ENCODE measurements at places on chromosomes 1 and 21.

DNA sequence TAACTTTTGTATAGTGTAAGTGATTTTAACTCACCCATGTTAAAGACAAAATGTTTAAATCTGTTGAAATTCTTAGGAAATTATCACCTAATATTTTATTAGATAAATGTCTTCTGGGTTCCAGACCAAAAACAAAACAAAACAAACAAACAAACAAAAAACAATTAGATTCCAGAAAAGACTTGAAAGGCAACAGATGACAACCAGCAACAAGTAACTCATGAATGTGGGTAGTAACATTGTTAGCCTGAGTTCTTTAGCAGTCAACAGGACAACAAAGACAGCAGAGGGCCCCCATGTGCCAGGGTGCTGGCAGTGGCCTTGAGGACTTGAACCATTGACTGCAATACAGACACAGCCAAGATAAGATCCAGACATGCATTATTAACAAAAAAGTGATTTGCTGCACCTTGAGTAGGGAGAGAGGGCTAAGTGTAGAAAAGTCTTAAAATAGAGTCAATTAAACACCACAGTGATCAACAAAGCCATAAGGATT is 2.4 kb upstream of the CD247 start:
- DNase-seq: no peak

DNA sequence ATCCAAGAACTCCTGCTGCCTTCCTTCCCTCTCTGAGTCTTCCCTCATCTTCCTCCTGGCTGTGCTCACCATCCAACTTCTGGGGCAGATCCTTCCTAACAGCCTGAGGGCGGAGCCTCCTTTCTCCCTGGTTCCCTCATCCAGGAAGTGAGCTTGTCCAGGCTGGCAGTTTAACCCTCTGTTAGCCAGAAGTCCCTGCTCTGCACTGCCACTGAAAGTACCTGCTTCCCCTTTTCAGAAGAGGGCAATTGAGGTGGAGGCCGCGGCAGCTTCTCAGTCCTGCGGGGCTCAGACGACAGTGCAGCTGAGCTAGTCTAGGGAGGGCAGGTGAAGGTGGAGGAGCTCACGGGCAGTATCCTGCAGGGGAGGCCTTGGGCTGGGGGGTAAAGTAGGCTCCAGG is 149.1 kb downstream of the FCRL5 start:
- no peak for DNase-seq

DNA sequence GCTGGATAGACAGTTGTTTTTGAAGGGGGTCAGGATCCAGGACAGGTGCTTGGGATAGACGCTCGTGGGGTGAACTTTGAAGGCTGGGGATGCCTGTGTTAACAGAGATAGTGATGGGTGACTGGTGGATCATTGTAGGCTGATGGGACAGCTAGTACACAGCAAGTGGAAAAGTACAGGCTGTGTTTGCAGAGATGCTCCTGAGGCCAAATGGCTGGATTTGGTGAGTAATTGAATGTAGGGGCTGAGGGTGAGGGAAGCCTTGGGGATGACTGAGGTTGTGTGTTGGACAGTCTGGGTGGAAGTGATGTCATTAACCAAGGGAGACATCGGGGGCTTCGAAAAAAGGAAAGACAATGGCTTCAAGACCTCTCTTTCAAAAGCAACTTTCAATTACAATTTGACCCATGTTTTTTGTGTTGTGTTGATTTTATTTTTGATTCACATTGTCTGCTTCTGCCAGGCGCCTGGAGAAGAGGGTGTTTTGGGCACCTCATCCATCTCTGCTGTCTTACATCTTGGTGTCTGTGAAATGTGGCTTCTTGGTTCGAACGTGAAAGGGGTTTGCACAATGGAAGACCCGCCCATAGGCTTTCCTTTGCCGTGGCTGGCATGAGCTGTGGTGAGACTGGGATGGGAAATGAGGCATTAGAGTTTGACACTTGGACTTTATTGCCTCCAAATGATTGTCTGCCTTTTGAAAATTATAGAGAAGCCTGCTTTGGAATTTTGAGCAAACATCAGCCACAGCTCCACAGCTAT is 147.5 kb downstream of the FOXD2 start:
- no peak for DNase-seq

DNA sequence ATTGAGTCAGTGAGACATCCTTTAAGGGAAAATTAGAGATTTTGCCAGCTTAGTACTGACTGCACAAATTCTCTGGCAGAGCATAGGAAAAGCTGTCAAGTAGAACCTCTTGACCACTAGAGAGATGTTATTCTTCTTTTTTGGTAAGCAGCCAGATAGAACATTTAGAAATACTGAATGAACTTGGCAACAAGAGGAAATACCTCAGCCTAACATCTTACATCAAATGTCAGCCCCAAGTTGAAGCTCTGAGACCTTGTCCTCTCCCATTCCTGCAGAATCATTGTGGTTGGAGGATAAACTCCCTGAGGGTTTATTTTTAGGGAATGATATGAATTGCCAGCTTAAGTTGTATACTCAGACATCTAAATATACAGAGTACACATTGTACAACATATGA is 53.5 kb downstream of the MIGA1 start:
- no peak for DNase-seq

- peak; percentile 49 for DNase-seq
These were observed 19.8 kb upstream of the SARS1 start for GRCh38 chr1:109193653-109194590.

DNA sequence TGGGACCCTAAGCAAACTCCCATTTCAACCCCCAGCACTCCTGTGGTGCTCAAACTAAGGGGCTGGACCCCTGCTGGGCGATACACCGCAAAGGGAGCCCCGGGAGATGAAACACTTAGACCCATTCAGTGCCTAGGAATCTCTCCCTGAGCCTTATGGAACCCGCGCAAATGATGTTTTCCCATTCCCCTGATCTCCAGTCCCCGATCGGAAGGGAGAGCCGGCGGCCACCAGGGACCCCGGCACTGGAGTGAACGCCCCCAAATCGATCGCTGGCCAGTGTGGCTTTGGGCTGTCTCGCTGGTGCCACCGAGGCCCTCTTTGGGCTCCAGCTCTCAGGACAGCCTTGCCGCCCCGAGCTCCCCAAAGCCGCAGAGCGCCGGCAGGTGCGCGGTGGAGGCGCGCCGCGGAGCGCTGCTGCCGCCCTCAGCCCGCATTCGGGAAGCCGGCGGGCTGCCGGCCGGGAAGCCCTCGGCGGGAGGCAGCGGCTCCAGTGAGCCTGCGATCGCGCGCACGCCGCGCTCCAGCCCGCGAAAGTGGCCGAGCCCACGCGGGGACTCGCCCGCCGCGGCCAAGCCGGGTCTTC is 1.1 kb downstream of the PLXNA2 start:
- no peak for DNase-seq

- no peak for DNase-seq
These were observed 988.1 kb upstream of the B3GALT2 start for GRCh38 chr1:194174528-194174927.

GRCh38 chr1:5456090-5456811 is 536.0 kb downstream of the NPHP4 start:
- no peak for DNase-seq

DNA sequence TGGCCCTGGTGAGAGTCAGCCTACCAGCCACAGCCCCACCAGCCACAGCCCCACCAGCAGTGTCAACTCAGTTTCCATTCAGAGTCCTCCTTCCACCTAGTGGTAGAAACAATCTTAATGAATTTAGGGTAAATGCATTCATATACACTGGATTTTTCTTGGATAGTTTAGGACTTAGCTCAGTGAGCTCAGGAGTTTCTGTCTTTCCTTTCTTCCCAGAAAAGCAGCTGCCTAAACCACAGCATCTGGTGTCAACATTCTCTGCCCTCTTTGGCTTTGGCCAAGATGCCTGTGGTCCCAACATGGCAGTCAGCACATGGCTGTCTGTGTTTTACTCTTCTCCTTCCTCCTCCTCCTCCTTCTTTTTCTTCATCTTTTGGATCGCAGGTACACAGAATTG is 94.0 kb downstream of the CLIC6 start:
- DNase-seq: no peak

DNA sequence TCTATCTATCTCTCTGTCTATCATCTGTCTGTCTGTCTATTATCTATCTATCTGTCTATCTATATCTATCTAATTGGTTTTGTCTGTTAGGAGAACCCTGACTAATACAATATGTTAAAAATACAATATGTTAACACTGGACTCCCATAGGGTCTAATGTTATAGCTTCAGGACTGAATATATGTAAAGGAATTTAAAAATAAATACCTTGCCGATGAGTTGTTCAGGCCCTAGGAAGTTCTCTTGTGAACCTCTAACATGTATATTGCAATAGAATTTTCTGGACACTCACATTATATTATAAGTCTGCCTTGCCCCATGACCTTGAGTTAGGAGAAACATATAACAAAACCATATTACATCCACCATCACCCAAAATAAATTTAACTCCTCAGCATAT is 900.6 kb downstream of the NCAM2 start:
- no peak for DNase-seq

GRCh38 chr1:157948312-157949073 is 45.0 kb upstream of the KIRREL1 start:
- DNase-seq: no peak

DNA sequence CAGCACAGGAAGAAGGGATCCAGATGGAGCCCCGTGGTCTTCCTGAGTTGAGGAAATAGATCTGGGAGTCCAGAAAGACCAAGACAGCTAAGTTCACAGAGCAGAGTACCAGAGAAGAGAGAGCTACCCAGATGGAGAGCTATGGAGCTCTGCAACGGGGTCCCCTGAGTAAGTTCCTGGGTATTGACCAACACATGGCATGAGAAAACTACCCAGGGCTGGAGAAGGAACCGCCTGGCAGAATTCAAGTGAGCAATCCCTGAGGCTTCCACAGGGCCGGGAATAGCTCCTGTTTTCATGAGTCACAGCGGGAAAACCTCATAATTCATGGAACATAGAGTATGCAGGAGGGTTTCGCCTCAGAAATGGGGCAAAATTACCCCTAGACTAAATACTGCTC is 19.7 kb downstream of the STPG1 start:
- no peak for DNase-seq

GRCh38 chr1:241229216-241229615 is 127.8 kb downstream of the RGS7 start:
- DNase-seq: no peak

DNA sequence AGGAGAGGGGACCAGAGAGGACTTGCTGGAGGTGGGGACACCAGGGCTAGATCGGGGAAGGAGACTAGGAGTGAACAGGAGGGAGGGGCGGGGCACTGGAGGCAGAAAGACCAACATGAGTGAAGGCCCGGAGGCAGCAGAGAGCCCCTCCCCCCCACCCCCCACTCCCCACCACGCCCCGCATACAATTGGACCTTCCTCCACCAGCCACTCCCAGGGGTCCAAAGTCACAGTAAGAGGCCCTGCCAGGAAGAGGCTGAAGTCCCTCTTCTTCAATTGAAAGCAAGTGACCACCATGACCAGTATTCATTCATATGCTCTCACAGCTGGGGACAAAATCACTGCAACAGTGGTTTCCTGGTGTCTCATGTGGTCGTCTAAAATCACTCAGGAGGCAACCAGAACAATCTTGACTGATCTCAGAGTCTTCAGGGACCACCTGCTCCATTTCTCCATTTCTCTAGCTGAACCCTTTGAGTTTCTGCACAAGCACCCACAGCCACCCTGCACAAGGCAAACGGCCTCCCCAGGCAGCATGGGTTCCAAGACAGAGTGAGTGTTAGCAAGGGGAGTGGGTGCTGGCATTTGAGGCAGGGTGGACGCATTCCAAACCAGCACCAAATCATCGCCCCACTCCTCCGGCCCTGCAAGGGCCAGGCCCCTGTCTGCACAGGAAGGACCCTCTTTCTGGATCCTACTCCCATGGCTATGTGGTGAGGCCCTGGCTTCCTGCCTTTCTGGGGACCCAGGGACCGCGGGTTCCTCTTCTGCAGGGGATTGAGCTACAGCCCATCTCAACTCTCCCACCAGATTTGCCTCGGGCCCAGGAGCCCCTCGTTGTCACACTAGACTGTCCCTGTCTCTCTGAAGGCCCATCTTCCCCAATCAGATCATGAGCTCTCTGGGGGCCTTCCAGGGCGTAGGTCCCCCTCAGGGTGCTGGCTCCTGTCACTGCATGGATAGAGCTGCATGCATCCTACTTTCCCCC is 17.0 kb downstream of the LAPTM5 start:
- DNase-seq: no peak

- DNase-seq: no peak
These were observed 161.3 kb downstream of the TSEN15 start for GRCh38 chr1:184212649-184213314.

DNA sequence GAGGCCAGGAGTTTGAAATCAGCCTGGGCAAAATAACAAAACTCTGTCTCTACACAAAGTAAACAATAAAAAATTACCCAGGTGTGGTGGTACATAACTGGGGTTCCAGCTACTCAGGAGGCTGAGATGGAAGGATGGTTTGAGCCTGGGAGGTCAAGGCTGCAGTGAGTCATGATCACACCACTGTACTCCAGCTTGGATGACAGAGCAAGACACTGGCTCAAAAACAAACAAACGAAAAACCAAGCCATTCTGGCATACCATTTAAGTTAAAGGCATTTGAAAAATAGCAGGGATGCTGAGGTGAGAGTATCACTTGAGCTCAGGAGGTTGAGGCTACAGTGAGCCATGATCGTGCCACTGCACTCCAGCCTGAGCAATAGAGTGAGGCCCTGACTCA is 5.3 kb upstream of the ALDH9A1 start:
- DNase-seq: no peak

- DNase-seq: no peak
These were observed 39.9 kb upstream of the TSPAN2 start for GRCh38 chr1:115129071-115129640.

- DNase-seq: peak; percentile 4
These were observed 89.0 kb upstream of the PPM1J start for GRCh38 chr1:112803906-112804762.

GRCh38 chr1:153561466-153561985 is 4.1 kb downstream of the S100A2 start:
- no peak for DNase-seq

- DNase-seq: no peak
These were observed 9.3 kb downstream of the ATP1A2 start for GRCh38 chr1:160124705-160125478.

- DNase-seq: no peak
These were observed 356.4 kb upstream of the ST6GALNAC5 start for GRCh38 chr1:76510672-76511557.

DNA sequence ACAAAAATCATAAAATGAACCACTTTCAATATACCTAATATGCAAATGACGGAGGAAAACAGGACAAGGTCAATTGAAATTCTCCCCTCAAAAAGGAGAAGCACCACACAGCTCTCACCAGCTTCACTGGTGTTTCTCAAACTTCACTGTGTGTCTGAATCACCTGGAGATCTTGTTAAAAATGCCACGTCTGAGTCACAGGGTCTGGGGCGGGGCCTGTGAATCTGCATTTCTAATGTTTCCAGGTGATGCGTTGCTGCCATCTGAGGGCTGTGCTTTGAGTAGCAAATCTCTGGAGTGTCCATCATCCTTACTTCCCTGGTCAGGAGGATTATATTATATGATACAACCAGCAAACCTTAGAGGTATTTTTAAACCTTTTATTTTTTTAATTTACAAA is 9.0 kb downstream of the CLDN19 start:
- DNase-seq: peak; percentile 30

GRCh38 chr1:98351561-98351960 is 310.0 kb upstream of the SNX7 start:
- no peak for DNase-seq

GRCh38 chr21:46021978-46022544 is 40.5 kb downstream of the COL6A1 start:
- no peak for DNase-seq

Measured in activated T-cell treated with anti-CD3 and anti-CD28 coated beads for 4 hours (primary cell).